ENCODE measurements at places on chromosomes 6 and 20.

- no peak for DNase-seq
Measured at GRCh38 chr6:106430466-106430865, 69.9 kb downstream of the CRYBG1 start.

GRCh38 chr6:55199239-55199638 lies 24.9 kb downstream of the HCRTR2 start:
- DNase-seq, result no peak

DNA sequence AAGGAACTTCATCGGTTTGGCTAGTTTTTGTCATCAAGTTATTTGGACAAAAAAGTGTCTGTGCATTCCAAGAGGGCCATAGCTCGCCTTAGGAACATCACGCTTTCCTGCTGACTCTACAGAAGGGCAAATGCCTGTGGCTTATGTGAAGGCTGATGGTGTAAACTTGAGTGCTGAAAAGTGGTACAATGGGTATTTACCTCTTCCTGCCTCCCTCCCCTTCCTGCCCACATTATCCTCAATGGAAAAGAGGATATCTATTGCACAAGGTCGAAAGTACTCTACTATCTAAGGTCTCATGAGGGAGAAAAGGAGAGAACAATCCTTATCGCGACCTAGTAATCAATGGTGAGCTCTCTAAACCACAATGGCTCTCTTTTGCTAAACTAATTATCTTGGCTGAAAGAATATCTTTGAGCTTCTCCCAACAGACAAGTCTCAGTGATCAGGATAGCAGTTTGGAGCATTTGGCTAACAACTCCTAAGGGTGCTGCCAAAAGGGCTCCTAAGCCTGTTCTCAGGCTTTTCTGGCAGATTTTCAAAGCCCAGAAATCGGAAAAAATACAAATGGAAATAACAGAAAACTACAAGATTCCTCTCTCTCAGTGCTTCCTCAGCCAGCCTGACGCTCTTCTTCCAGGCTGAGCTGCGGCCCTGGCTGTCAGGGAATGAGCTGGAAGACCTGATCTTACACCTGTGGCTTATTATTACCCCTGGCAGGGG lies 42.6 kb upstream of the ENPP1 start:
- DNase-seq, result no peak

GRCh38 chr6:3707024-3707423 lies 44.5 kb downstream of the PXDC1 start:
- DNase-seq, result no peak

DNA sequence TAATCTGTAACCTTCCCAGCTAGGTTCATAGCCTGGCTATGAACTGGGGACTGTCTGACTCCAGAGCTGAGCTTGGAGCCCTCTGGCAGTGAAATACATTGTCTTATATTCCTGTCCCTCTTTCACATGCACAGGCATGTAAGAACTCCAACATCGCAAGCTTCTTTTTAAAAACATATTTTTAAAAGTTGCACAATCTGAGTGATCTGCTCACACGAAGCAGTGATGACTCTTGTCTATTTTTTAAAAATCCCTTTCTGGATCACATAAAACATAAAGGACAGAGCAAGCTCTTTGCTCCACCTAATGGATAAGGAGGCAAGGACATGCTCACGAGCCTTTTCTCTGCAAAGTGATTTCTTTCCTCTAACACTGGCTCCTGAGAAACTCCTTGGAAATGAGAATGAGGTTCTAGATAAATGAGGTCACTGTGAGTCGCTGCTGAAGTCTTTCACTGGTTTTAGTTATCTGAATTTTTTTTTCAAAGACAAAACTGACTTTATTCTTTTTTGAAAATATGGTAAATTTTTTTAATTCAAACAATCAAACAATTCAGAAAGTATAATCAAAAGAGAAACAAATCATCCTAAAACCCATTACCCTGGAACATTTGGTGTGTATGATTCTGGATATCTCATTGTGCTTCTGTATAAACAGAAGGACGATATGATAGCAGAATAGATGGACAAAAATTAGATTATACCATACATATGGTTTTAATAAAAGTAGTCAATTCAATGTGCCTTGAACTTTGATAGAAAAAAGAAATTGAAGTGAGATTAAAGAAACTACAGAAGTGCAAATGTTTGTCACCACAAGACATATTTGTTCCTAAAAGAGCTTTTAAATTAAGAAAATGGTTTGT lies 30.8 kb downstream of the IL20RA start:
- DNase-seq, result no peak

Data from activated CD4-positive, alpha-beta T cell treated with anti-CD3 and anti-CD28 coated beads, Interleukin-2, amount 50 U/mL, for 4 hours (primary cell).